ENCODE measurements at places on chromosomes 6 and 20.

- DNase-seq = no peak
These were observed 80.2 kb downstream of the LRFN2 start for GRCh38 chr6:40506954-40507353.

- DNase-seq = no peak
These were observed 488.8 kb downstream of the TENT5A start for GRCh38 chr6:81263531-81264168.

DNA sequence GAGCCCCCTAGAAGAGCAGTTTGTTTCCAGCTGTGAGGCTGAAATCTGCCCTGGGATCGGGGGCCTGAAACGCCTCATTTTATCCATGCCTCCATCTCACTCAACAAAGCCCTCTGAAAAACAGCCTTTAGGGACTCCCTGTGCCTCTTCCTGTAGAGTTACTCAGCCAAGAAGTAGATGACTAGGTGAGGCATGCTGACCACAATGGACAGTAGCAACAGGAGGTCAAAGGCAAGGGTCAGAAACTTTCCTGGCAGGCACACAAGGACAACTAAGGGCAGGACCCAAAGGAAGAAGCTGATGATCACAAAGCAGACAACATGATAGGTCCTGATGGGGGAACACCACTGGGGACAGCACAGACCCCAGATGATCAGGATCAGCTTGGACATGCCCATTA lies 12.8 kb downstream of the MAS1L start:
- no peak for DNase-seq

DNA sequence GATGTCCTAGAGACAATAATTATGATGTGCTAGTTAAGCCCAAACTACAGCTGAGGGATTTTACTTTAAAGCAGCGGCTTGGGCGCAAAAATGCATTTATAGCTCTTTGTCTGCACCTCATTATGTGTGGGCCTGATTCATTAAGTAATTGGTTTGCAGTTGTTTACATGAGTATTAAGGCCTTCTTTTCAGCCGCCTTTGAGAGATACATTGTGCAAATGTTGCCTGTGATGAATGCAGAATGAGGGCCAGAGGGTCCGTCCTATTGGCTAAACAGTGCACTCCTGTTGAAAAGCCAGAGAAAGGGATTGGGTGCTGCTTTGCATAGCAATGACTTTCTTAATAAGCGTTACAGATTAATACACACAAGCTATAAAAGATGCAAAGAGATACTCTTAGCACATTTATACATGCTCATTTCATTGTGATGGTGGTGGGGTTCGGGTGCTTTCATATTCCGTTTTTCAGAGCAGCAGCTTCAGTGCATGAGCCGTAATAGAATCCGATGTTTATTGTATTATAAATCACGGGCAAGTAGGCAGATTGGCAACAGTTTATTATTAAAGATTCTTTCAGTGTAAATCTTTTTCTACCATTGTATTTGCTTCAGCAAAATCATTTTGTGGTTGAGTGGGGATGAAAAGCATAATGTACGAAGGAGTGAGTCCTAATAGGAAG lies 68.2 kb upstream of the XRN2 start:
- DNase-seq = no peak

DNA sequence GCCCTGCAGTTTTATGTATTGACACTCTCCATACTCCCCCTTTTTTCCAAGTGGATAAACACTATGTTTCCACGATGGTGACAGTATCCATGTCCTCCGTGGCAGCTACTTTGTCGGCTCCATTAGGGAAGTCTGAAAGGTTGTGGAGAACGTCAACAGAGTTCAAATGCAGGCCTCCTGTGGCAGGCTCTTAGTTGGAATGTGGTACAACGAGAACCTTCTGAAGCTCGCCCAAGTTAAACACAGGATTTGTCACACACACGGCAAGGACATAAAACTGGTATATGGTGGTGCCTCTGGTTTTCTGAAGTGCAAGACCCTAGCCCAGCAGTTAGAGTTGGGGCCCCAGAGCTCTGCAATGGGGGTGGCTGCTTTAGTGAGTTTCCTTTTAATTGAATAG lies 187.0 kb upstream of the TAB2 start:
- DNase-seq = no peak

DNA sequence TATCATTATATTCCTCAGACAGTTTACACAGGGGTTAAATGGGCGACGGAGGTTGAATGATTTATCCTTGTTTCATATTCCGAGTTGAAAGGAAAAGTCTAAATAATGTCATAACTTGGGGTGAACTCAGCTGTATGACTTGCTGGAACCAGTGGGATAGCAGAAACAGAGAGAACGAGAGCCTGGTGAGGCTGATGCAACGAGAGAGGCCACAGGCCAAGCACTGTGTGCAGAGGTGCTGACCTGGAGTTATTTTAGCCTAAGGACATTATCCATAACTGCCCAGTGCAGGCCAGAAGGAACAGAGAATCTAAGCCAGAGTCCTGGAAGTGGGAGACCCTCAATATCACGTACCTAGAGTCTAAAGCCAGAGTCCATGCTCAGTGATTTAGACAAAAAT lies 394.9 kb downstream of the MAFB start:
- DNase-seq = no peak

DNA sequence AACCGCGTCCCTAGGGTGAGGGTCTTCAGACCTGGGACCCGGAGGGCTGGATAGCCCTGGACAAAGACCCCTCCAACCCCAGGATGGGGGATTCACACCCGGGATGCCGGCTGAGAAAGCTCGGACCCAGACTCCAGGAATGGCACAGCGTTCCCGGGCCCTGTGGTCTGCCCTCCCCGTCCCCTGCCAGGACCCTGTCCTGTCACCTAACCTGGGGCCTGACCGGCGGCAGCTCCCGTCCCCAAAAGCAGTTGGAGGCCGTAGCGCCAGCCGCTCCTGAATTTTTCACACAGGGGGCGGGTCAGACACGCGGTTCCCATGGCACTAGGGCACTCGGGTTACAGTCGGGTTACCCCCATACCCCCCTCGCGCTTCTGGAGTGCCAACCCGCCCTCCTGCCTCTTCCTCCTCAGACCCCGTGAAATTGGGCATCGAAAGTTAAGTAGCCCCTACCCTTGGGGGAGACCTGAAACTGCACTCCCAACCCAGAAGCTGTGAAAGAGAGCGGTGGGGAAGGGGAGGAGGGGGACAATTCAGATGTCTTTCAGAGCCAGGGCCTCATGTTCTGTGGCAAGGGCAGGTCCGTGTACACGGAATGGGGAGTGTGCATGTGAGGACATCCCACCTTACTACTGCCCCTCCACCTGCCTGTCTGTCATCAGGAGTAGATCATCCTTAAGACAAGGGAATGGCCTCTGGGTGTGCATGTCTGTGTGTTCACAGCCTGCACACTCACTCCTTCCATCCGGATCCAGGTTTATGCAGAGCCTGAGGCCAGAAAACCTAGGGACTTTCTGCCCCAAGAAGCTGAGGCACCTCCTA lies 595 bp downstream of the REM1 start:
- peak; percentile 29 for DNase-seq

DNA sequence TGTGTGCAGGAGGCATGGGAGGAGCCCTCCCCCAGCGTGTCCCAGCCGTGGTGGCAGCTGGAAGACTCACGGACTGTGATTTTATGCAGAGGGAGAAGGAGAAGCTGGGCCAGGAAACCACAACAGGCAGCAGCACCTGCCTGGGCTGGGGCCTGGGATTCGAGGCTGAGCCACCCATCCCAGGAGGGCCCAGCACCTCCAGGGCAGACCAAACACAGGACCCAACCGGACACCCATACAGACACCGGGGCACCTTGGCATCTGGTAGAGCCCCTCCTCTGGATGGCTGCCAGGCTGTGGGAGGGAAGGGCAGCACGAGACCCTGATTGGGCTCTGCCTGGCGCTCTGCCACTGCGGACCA lies 41.7 kb upstream of the CHRNA4 start:
- DNase-seq = no peak

DNA sequence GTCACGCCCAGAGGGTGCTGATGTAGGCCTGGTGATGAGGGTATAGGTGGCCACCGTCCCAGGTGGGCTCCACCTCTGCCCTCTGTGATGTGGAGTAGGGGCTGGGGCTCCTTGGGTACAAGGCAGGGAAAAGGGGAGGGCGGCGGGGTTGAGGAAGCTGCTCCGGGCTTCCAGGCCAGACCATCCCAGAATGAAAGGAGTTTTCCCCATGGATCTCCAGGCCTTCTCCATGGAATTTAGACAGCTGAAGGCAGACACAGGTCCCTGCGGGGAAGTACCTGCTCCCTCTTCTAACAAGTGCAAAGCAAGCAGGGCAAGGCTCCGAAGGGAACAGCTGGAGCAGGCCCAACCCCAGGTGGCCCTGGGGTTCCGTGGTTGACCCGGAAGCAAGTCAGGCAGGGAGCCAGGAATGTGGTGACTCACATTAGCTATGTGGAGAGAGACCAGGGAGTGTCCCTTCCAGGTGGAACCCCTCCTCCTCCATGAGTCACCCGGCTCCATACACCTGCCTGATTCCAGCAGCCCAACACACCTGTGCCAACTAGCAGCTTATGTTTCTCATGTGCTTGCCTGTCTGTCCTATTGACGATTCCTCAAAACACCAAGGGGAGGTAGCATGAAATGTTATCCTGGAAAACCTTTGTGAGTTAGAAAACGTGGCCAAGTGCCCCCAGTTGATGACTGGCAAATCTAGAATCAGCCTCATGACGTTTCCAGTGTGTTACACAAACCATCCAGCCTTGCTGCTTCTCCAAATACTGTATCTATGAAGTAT lies 59.7 kb upstream of the SNX9 start:
- peak; percentile 73 for DNase-seq

GRCh38 chr6:64721865-64722264 lies 985.2 kb downstream of the EYS start:
- no peak for DNase-seq

DNA sequence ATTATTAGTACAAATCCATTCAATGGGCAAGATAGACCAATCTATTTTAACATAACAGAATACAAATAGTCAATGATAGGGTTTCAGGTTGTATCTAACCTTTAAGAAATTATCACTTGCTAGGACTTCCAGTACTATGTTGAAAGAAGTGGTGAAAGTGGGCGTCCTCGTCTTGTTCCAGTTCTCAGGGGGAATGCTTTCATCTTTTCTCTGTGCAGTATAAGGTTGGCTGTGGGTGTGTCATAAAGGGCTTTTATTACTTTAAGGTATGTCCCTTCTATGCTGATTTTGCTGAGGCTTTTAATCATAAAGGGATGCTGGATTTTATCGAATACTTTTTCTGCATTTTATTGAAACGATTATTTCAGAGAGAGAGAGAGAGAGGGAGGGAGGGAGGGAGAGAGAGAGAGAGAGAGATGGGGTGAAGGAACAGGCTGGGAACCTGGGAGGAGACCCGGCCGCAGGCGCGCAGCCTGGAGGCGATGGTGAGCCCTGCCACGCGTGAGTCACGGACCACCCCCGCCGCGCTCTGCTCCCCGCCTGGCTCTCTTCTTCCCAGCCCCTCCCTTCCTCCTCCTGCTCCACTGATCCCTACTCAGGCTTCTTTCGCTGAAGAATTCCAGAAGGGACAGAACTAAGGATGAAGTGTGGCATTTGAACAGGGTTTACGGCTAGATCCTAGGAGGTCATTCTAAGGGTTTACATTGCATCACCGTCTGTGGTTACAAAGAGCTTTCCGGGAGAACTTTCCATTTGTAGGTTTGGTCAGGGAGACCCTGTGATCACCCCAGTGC lies 45.5 kb upstream of the HLA-E start:
- DNase-seq = no peak
